ENCODE measurements at places on chromosomes 2 and 18. TPM values are rescaled to one million over a fixed set of nuclear protein-coding genes. Genes with fewer than 3 reads are reported as not detected.

GRCh38 chr2:76413436-76413835 is 702.7 kb upstream of the GCFC2 start:
- no peak for DNase-seq

DNA sequence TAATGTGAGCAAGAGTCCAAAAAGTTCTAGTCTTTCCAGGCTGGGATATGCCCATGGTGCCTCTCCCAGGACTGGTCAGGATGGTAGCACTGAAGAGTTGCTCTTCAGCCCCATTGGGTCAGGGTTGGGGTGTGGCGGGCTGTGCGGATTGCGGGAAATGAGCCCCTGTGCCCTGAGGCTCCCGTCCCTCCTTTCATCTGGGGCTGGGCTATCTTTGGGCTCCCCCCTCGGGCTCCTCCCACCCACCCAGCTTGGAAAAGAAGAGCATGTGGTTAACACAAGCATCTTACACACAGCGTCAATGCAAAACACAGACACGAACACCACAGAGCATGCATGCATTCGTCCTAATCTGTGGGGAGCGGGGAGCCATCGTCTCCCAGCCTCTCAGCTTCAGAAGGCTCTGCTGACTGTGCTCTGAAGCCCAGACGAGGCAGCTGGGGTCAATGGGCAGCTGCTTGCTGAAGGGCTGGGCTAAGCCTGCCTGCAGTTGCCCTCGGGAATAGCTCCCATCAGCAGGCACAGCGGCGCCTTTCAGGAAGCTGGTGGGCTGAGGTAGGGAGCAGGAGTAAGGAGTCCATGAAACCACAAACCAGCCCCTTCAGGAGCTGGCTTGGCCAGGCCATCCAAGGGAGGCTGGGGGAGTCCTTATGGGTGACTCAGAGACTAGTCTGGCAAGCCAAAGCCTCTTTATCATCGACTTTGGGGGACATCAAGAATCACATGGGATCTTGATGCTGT is 112.9 kb downstream of the CLIP4 start:
- no peak for DNase-seq

- DNase-seq = no peak
Measured at GRCh38 chr2:164735309-164735919, 106.2 kb downstream of the COBLL1 start.

DNA sequence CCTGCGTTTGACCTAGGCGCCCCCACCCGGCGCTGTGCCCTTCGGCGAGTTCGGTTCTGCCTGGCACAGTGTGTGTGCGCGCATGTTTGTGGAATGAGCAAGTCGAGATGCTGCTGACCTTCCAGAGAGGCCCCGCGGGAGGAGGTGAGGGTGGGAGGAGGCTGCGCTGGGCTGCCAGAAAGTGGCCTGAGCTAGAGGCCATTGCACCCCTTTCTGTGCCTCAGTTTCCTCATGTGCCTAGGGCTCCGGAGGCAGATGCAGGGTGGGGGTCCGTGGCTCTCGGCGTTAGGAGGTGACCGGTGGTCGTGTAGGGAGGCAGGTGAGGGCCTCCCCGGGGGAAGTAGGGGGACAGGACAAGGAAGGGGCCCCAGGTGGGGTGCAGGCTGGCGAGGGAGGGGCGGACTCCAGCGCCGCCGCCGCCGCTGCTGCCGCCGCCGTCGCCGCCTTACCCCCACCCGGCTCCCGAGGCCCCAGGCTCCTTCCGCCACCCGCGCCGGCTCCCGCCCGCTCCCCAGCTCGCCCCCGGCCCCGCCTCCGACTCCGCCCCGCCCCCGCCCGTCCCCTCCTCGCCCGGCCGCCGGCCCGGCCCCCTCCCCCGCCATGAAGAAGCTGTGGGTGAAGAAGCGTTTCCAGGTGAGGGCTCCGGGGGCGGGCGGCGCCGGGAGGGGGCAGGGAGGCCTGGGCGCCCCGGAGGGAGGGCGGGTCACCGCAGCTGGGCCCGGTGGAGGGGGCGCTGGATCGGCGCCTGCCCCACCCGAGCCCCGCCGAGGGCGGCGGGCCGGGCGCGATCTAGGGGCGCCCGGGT is 7.0 kb downstream of the SPEG start:
- no peak for DNase-seq

DNA sequence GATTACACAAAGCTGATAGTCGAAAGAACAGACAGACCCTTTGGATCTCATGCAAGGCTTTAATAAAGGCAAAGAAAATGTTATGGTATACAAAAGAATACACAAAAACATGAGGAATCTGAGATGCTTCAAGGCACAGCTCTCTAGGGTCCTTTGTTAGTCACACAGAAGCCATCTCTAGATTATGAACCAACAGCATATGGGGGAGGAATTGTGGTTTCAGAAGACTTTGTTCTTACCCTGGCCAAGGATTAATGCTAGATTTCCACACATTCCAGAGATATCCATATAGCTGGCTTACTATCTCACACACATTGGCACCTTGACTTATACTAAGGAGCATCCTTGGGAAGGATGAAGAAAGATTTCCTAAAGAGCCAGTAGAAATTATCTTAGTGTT is 206.1 kb downstream of the GULP1 start:
- no peak for DNase-seq

DNA sequence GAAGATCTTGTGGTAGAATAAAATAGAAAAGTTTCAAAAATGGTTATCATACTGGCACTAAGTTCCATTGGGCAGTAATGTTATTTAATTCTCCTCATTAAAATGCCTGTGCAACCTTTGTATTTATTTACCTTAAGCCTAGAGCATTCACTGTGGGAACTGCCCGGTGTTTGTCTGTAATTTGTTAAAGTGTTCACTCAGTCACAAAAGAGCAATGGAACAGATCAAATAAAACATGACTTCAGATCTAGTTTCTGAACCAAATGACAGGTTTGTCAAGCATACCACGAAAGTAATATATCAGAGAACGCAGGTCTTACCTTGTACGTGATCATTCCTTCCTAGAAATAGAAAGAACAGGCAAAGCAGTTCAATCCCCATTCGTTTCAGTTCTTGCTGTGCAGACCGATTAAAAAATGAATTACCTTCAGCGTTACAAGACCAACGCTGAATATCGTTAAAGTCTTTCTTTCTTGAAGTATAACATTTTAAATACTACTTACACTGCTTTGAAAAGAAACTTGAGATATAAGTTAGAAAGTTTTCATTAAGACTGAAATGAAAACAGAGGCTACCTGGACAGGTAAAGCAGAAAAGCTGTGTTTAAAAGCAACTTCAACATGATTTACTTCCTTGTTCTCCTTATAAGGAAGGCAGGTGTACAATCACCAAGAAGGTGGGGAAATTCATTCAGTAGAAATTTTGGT is at the start of gene ITGB6:
Gene ITGB6 (minus strand): TSS at position 590 of the 707 bp plus-strand sequence. CDS start 209 bp downstream, at position 381.
- DNase-seq = no peak

DNA sequence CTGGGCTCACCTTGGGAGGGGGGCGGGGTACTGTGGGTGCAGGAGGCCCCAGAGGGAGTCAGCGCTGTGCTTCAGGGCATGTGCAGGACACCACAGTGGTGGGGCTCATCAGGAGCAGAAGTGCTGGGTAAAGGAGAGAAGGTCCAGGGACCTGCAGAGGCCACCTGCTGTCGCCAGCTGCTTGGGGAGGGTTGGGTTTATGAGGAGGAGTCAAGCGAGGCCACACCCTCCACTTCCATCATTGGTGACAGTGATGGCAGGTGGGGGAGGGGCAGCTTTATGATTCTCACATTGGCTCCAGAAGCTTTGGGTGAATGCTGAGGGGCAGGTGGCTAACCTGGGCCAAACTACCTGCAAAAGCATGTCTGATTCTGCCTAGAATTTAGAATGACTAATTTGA is 392.6 kb downstream of the HRH4 start:
- DNase-seq = no peak

DNA sequence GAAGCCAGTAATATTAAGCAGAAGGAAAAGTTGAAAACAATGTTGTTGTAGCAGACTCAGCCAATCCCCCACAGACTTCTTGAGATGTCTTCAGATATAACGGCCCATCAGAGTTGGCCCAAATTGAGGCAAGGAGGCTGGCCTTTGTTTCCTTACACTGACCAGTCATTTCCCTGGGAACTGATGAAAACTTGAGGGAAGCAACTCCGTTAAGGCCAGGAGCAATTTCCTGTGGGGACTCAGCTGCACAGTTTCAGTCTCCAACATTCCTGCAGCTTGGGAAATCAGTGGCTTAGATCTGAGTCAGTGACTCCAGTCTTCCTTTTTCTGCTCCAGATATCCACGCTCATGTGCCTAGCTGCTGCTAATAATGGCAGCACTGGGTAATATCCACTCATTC is 75.7 kb downstream of the FTCDNL1 start:
- DNase-seq = no peak

DNA sequence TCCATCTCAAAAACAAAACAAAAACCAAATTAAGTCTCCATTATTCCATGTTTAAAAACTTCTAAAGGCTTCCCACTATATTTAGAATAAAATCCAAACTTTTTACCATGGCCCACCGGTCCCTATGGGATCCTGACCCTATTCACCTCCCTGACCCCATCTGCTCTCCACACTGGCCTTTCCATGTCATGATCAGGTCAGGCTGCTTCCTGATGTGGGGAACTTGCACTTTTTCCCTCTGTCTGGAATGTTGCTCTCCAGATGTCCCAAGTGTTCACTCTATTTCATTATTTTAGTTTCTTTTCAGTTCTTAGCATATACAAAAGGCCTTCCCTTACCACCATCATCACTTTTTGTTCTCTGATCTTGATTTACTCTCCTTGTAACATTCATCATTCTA is 7.5 kb upstream of the MTA3 start:
- no peak for DNase-seq

DNA sequence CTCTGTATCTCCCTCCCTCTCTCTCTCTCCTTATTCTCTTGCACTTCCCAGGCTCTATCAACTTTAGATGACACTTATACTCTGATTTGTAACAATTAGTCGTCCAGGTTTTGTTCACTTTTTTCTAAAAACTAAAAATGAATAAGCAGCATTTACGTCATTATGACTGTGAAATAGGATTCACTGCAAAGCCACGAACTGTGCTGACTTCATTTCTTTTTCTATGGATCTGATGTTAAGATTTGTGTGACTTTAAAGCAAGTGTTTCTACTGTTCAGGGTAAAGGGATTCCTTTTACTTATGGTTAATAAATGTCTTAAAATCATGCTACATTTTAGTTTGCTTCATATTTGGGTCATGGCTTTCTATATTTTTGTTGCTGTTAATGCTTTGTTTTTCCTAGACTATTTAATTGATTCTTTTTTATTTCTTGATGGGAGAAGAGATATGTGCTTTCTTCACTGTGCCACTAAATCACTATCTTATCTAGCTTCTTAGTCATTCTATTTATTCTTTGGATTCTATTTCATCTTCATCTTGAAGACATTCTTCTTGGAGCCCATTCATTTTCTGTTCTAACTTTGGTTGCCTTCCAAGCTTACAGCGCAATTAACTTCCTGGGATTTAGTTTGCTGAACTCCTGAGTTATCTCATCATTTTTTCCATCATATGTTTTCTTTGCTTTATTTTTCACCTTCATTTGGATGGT is 480.4 kb upstream of the TRIB2 start:
- DNase-seq = no peak

DNA sequence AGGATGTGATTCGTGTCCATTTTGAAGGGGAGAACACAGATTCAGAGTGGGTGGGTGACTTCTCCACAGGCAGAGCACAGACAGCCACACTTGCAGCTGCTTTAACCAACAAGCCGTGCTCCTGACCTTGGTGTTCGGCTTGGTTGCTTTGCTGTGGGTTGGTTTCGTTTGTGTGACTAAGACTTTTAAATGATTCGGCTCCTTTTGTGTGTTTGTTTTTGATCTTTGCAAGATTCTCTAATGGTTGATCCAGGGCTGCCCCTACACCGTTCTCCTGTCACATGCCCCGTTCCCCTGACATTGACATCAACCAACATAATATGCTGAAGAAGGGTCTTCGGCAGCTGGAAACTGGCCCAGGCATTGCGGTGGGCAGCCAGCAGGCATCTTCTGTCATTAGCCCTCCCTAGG is 95.9 kb upstream of the MBOAT2 start:
- DNase-seq = peak; percentile 57

GRCh38 chr18:9109523-9109922 is 7.0 kb downstream of the NDUFV2 start:
- DNase-seq = no peak

GRCh38 chr2:114814355-114814754 is 371.9 kb downstream of the DPP10 start:
- DNase-seq = no peak

The BCL2 gene
- total RNA-seq = 0.42 TPM

The CD302 gene
- 8.0 TPM for total RNA-seq

The PROM2 gene
- not detected for total RNA-seq

The TUBA4A gene
- 1.3 TPM for total RNA-seq

Data from HepG2 (cell line).